ENCODE measurements at places on chromosomes 3 and 15.

GRCh38 chr3:114439284-114439683 is 145.5 kb downstream of the TIGIT start:
- DNase-seq, result no peak

DNA sequence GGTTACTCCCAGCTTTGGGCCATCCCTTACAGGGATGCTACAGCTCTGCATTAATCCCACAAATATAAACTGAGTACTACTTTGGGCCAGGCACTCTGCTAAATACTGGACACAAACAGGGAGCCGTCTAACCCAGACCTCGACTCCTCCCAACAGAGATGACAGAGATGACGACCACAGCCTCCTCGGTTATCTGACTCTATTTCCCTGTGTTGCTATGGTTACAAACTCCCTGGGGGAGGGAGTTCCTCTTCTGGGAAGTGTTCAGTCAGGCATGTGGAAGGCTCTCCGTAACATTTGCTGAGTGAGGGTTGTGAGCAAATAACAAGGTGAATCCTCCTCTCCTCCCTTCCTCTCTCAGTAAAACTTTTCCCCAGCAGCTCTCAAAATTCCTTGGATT is 6.7 kb upstream of the CMTM7 start:
- no peak for DNase-seq

DNA sequence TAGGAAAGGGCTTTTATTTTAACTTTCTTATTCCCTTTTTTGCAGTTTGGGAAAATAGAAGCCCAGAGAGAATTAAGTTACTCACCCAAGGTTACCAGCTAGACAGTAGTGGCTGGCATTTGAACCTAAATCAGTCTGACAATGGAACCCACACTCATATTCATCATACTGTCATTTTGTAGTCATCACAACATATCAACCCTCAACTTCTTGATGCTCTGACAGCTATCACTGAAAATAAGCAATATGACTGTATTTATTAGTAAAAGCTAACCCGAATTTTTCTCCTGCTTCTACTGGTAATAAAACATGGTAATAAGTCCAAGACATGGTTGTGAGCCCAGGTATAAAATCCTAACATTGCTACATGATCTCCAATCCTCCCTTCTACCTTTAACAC is 585.8 kb upstream of the UBE2E2 start:
- DNase-seq, result no peak

DNA sequence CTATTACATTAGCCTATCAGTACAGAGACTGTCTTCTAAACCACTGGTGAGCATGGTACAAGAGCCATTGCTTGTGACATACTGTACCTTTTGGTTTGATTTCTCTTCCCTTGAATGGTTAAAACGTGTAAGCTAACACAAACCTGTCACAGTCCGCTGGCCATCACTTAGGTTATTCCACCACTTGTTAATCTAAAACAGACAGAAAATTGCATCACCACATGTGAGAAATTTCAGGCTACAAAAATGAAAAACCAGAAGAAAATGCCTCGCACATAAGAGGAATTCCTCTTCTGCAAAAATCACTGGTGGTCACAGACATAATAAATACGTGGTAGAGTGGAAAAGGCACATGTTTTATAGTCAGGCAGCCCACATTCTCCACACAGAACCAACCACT is 22.1 kb downstream of the PARL start:
- no peak for DNase-seq

DNA sequence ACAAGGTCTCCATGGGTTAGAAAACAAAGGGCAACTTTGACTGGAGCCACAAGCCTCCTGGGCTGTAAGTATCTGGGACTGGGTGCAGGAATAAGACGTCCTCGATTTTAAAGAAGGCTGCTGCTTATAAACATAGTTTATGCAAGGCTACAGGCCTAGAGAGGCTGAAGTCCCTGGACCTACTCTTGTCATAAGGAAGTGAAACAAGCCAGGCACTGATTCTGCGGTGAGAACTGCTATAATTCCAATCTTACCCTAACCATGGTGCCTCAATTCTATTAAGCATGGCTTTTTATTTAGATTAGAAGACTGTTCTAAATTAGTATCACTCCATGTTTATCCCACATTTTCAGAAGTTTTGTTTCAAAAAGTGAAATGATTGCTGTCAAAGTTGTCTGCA is 777.6 kb downstream of the PLOD2 start:
- no peak for DNase-seq

DNA sequence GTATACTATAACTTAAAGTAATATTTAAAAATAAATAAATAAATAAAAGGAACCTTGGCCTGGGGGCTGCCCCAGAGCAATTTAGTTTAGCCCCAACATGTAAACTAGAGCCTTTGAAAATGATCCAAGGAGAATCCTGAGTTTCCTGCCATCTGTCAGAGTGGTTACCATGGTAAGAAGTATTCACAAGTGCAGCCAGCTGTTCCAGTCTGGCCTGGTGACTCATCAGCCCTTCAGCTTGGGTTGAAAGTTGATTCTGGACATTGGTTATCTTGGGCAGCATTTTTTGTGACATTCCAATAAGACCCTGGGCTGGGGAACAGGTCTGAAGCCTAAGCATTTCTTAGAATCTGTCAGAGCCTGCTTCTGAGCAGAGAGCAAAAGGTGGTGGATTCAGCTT is 72.7 kb upstream of the LRTM1 start:
- DNase-seq, result no peak

- no peak for DNase-seq
Observed at GRCh38 chr3:17542591-17542990, 199.8 kb downstream of the TBC1D5 start.

DNA sequence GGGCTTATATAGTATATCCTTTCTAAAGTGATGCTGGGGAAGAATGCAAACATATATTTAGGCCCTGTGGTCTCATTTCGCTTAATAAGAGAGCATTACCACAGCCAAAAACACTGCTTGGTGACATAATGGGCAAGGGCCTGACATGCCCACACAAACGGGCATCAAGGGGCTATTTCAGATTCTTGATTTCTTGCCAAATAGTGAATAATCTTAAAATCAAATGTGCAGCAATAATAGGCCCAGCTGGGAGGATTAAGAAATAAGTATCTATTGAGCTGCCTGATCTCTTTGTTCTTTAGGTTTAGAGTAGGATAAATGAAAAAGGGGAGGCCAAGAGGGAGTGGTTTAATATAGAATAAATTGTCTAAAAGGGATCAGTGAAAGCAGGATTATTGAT is 241.0 kb upstream of the GBE1 start:
- DNase-seq, result no peak

DNA sequence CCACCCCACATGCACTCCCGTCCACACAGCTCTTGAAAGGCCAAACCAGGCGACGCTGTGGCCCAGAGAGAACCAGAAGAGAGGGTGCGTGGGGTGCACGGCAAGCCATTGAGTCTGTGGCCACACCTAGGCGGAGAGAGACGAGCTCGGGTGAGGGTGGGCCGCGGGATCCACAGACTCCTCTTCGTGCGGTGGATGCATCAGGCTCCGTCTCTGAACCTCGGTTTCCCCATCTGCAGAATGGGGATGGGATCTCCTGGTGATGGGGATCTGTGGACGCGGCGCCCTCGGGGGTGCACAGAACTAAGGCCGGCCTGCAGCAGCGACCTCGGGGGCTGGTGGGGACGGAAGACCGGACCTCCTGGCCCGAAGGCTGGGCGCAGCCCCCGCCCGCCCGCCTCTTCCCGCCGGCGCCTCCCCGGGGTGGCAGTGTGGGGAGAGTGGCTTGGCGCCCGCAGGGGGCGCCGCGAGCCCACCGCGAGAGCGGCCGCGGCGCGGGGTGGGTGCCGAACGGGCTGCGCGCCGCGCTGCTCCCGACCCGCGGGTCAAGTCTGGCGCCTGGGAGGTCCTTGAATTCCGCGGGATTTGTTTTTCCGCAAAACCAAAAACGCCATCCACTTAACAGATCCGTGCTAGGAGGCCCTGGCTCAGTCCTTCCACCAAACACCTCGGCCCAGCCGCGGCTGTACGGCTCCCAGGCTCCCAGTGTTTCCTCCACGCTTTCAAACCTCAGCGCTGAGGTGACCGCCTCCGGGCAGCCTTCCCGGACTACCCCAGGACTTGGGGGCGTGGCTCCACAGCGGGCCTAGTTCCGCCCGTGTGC is 13.2 kb upstream of the ADPGK start:
- peak; percentile 35 for DNase-seq

- DNase-seq, result no peak
Observed at GRCh38 chr3:110680450-110680849, 391.2 kb upstream of the NECTIN3 start.

DNA sequence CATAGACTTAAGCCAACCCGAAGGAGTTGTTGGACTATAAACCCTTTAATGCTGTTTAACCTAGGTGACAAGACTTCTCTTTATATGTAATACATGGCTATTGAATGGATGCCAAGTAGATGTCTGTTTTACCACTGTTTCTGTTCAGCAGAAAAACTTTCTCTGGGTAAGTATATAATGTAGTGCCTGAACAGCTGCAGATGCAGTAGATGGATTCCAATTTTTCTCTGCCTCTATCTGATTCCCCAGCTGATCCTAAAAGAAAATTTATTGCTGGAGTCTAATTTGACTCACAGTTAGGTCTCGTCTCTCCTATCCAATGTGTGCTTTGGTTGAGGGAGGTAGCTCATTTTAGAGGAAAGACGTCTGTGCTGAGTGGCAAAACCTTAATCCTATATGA is 256.5 kb upstream of the CBLB start:
- no peak for DNase-seq

DNA sequence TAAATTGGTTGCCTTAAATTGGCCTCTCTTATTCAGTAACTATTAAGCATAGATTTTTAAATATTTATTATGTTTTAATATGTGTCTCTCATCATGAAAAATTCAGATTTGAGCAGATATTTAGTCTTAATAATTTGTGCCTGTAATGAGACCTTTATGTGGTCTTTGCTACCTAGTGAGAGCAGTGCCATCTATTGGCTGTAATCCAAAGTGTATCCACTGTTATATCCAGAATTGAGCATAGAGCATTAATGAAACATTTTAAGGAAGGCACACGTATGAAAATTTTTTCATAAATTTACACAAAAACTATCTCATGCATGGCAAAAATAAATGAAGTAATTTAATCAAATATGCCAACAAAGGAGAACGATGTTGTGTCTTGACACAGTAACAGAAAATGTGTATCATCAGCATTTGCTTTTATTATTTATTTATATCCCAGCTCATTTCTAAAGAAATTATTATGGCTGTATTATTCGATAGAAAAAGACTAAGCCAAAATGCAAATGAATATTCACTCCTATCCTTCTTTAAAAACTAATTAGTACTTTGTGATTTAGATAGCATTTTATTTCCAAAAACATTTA is 203.5 kb downstream of the RSRC1 start:
- DNase-seq, result no peak

DNA sequence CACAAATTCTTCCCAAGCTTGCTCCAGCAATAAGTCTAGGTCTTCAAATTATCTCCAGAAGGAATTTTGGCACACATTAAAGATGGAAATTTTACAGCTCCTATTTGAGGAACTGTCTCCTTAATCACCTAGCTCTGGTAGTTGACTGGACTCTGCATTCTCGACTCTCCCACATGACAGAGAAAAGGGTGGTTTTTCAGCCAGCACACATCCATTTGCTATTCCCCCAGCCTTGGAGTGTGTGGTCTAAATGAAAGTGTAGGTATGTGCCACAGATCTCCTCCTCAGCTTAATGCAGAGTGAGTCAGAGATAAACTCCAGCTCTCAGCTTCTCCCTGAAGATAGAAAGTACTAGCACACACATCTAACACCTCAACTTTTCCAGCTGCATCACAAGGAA is 62.2 kb upstream of the ALCAM start:
- no peak for DNase-seq

DNA sequence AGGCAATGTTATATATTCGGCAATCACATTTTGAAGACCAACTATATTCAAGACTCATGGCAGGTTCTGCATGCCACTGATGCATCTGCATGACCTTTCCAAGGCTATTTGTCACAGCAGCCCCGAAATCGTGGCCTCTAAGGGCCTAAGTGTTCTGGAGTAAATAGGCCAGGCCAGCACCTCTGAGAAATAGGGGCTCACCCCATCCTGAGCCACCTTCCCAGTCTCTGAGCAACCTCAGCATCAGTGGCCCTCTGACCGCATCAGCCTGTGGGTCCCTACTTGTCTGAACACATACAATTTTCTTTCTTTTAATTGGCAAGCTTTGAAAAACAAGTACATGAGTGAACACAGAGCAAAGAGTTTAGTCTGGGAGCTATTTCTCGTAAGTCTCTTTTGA is 45.9 kb upstream of the THBS1 start:
- DNase-seq, result no peak

DNA sequence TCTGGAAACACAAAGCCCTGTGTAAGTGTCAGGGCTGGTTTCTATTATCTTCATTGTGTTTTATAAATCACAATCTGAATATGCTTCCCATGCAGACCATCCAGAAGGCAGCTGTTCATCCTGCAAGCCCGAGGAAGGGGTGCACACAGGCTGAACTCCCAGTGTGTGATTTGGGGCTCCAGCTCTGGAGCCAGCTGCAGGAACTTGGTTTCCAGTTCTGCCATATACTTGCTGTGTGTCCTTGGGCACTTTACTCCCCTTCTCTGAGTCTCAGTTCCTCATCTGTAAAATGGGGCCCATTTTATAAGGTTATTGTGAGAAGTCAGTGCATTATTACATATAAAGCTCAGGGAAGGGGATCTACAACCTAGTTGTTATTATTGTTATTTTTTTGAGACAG is 22.6 kb downstream of the CYP8B1 start:
- DNase-seq, result no peak

DNA sequence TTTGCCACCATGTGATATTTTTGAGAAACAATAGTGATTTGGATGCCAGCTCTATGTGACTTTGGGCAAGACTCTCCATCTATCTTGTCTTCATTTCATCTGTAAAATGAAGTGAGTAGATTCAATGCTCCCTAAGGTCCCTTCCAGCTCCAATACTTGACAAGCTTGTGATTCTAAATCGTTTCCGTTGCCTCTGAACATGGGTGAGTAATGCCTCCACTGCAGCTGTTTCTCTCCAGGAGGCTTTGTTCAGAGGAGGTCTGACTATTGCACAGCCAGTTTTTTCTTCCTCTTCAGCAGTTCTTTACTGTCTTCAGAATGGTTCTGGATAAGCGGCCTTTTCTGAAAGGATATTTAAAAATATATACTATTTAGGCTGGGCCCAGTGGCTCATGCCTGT is 14.8 kb upstream of the TMOD3 start:
- no peak for DNase-seq

- no peak for DNase-seq
Observed at GRCh38 chr15:48384616-48385015, 53.4 kb downstream of the DUT start.

DNA sequence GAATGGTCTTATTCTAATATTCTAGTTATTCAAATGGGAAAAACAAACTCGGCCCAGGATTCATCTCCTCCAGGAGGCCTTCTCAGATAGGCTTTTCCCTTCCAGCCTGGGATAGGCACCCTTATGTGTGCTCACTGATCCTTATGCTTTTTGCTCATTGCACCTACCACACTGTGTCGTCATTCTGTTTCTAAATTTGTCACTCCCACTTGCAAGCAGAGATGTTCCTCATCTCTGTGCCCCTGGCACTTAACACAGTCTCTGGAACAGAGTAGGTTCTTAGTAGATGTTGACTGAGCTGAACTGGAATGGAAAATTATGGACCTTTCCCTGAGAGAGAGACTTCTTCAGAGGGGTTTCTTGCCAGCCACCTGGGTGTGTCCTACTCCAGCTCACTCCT is 18.7 kb upstream of the SPG11 start:
- DNase-seq, result no peak
